ENCODE measurements at places on chromosomes 2 and 18. TPM values are rescaled to one million over a fixed set of nuclear protein-coding genes. Genes with fewer than 3 reads are reported as not detected.

Gene ANKRD23
- total RNA-seq = 2.0 TPM

Gene TEX44
- total RNA-seq = not detected

Gene TSGA10
- total RNA-seq = 3.7 TPM

Gene FBXO41
- 2.1 TPM for total RNA-seq

Gene TFPI
- total RNA-seq = 66.9 TPM

Gene GTF2A1L
- 0.11 TPM for total RNA-seq

Gene MAL
- total RNA-seq = not detected

Gene CNDP1
- total RNA-seq = not detected

Gene TCF7L1
- 2.3 TPM for total RNA-seq

Gene PRKCE
- total RNA-seq = 11.5 TPM

Gene INHBB
- not detected for total RNA-seq

Gene SLC9A2
- not detected for total RNA-seq

Gene CMPK2
- 15.4 TPM for total RNA-seq

Gene SDC1
- total RNA-seq = 117 TPM

Gene KCNF1
- total RNA-seq = not detected

Gene SPP2
- not detected for total RNA-seq

Gene CNTNAP5
- total RNA-seq = not detected

Gene ACAA2
- total RNA-seq = 19.5 TPM

Gene ST6GAL2
- 0.11 TPM for total RNA-seq

Gene CPS1
- 21.2 TPM for total RNA-seq

Gene TTC27
- total RNA-seq = 29.7 TPM

Gene PXDN
- total RNA-seq = 102 TPM

Gene DYNC2LI1
- 28.0 TPM for total RNA-seq

Gene PGAP1
- 11.6 TPM for total RNA-seq

Gene GKN2
- total RNA-seq = not detected

Gene OSBPL6
- 3.6 TPM for total RNA-seq

Gene PLEKHM3
- 11.7 TPM for total RNA-seq

Gene PFN4
- total RNA-seq = 0.62 TPM

Gene PDE11A
- 0.33 TPM for total RNA-seq

Gene PMAIP1
- 67.4 TPM for total RNA-seq

Gene SKOR2
- not detected for total RNA-seq

Gene AP1S3
- total RNA-seq = 10.2 TPM

Gene HOXD8
- 4.4 TPM for total RNA-seq

Gene KCNK3
- total RNA-seq = 0.44 TPM

Gene ZNF892
- total RNA-seq = 4.5 TPM

Gene GCG
- not detected for total RNA-seq

Gene GIGYF2
- 68.5 TPM for total RNA-seq

Gene OTOS
- not detected for total RNA-seq

Gene C2orf92
- 2.5 TPM for total RNA-seq

Gene TRIP12
- 314 TPM for total RNA-seq

Gene IL1F10
- not detected for total RNA-seq

All from uterine smooth muscle cell (primary cell).